ENCODE measurements at places on chromosomes 4 and X.

GRCh38 chr4:44996276-44996845 is 270.0 kb upstream of the GNPDA2 start:
- no peak for DNase-seq

- DNase-seq, result no peak
Measured at GRCh38 chr4:97911236-97911906, 231.9 kb downstream of the STPG2 start.

DNA sequence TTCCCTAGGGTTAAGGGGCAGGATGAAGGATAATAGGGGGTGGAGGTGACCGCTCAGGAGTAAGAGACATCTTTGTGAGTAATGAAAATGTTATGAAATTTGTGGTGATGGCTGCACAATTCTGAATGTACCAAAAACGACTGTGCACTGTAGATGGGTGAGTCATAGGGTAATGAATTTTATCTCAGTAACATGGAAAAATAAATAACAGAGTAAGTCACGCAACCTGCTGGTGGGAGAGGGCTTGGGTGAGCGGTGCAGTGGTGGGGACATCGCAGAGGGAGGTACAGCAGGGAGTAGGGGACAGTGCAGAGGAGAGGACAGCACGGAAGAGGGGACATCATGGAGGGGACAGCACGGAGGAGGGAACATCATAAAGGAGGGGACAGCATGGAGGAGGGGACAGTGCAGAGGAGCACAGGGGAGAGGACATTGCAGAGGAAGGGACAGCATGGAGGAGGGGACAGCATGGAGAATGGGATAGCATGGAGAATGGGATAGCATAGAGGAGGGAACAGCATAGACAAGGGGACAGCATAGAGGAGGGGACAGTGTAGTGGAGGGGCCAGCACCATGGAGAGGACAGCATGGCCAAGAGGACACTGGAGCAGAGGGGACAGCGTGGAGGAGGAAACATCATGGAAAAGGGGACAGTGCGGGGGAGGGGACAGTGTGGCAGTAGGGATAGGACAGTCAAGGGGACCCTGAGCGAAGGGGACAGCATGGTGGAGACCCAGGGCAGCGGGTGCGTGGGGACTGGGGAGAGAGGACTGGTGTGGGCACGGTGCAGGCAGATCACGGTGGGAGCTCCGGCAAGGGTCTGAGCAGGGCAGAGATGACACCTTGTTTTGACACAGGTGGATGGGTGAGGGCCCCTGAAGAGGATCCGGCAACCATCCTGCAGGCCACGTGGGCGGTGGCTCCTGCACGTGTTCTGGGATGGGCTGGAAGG is 68.5 kb upstream of the MXD4 start:
- no peak for DNase-seq

DNA sequence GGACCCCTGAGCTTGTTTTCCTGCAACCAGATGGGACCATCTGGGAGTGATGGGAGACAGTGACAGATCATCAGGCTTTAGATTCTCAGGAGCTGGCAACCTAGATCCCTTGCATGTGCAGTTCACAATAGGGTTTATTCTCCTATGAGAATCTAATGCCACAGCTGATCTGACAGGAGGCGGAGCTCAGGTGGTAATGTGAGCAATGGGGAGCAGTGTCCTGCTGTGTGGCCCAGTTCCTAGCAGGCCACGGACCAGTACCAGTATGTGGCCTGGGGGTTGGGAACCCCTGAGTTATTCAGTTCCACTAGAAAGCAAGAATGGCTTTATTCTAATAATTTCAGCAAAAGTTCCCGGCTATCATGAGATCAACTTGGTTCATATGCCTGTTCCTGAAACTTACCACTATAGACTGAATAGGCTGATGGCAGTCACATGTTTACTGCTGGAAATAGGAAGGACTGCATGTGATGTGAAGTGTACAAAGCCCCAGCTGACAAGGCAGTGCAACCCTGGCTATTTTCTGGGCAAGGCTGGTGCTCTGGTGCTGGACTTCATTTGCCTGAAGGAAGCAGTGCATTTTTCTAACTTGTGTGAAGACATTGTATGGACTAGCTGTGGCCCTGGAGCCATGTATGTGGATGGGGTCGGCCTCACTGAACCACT is 107.2 kb downstream of the SPRY1 start:
- no peak for DNase-seq

DNA sequence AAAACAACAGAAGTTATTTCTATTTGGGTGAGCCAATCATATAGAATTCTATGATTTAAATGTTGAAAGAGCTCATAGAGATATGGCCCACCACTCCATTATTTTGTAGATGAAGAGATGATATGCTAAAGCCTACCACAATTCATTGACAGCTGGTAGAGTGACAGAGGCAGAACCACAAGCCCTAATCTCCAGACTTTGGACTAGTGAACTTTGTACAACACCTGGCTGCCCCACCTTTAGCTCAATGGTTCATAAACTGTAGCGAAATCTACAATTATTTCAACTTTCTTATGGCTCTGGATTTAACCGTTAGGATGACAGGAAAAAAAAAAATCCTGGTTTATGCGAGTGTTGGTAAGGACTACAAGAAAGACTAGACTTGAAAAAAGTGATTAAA is 50.9 kb downstream of the PRKG2 start:
- DNase-seq, result no peak

DNA sequence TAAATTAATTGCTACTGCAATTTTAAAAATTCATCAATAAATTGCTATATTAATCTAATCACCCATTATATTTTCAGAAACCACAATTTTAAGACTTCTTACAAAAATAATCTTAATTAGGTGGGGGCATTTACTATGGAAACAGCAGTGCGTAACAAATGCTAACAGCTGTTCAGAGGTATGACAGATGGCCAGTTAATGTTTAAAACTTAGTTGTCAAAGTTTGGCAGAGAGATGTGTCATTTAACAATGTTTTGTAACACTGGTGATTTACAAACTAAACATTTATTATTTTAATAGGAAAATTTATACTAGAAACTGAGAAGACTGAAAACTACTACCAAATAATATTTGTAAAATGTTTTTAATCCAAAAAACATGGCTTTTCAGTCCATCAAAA is 85.2 kb upstream of the GPR34 start:
- no peak for DNase-seq

GRCh38 chr4:152089584-152089983 is 328.8 kb upstream of the GATB start:
- DNase-seq, result no peak

DNA sequence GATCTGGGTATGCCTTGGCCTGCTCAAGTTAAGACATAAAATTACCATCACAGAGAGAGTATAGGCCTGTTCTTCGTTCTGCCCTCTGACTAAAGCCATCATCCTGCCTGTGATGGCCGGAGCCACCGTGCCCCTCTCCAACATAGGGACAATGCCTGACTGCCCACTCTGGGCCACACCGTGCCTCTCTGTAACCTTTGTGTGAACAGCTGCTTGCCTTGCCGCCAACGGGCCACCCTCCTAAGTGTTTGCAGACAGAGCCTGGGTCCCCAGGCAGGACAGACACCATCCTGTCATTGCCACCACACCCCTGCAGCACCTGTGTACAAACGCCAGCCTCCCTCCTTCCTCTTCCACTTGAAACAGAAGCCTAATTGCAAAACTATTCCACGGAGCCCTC is 298.7 kb upstream of the TENM3 start:
- no peak for DNase-seq

GRCh38 chr4:177190995-177191580 is 118.6 kb upstream of the NEIL3 start:
- no peak for DNase-seq

DNA sequence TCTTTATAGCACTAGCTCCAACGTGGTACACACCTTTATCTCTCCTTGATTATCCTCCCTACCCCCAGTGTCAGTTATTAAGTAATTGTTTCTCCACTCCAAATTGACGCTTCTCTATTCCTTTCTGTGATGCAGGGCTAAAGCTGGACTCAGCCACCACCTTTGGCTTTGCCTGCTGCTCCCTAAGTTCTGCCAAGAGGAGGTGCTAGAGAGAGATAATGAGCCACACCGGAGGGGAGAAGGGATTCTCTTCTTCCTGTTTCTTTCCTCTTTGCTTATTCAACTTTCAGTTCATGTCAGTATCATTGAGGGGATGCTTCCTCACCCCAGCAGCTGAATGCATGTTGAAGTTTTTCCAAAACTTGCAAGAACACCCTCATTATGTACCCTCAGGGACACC is 176.5 kb downstream of the GBA3 start:
- no peak for DNase-seq

DNA sequence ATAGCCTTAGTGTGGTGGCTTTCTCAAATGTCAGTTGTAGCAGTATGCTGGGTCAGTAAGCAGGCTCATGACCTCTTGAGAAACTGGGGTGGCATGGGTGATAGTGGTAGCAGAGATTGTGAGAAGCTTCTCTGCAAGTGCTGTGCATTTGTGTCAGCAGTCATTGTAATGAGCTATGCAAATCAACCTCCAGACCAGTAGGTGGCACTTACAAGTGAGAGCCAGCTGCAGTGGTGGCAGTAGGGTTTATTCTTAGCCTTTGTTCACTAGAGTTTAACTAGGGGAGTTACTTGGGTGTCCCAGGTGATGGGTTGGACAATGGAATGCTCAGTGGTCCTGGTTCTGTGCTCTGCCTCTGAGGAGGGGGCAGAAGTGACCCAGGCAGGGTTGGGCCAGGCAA is 818.7 kb downstream of the PCDH7 start:
- no peak for DNase-seq

DNA sequence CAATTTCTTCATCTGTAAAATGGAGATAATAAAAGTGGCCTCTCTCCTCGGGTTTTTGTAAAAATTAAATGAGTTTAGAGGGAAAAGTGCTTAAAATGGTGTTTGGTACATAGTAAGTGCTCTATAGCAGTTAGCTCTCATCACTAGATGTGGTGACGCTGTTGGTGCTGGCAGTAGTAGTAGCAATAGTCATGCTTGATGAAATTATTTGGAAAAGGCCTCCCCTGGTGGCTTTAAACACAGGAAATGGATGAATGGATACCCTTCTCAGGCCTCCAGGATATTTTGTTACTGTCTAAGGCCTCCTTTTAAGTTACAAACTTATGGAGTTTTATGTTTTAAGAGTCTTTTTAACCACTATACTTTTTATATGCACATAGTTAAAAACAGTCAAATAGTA is 142.9 kb downstream of the CBR4 start:
- no peak for DNase-seq

DNA sequence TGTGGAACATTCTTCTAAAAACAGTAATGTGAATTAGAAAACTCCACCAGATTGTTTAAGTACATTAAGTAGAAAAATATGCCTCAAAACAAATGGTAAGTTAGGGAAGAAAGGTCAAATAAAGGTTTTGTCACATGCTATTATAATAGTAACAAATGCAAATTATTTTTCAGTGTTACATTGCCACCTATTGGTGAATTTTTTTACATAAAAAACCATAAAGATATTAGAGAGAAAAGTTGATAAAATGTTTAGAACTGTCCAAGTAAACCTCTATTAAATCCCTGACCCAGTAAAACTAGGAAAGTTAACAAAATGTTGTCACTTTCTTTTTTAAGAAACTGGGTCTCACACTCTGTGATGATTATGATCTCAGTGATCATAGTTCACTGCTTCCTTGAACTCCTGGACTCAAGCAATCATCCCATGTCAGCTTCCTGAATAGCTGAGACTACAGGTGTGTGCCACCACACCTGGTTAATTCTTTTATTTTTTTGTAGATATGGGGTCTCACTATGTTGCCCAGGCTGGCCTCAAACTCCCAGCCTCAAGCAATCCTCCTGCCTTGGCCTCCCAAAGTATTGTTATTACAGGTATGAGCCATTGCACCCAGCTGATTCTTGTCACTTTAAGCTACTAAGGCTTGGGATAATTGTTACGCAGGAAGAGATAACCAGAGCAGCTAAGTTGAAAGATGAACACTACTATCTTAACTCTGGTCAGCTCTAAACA is 157.6 kb downstream of the ATRX start:
- no peak for DNase-seq

DNA sequence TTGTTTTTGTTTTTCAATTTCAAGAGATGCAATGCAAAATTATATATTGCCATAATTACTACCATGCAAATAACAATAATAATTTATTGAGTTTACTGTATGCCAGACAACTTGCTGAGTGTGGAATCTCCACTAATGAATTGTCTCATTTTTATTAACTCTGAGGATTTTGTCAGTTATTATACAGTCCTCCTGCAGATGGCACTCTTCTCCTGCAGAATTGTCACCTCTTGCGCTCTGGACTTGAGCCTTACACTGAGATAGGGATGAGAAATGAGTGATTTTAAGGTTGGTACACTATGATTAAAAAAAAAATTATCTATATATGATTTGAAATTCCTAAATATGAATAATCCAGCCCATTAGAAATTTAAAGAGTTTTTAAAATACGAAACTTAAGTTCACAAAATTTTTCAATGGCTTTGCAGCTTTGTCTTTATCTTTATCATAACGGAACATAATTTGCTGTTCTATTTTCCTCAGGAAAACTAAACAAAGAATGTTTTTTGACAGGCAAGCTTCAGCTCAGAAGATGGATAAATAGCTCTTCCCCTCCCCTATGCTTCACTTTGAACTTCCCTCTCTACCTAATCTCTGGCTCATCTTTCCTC is 12.7 kb upstream of the PAQR3 start:
- peak; percentile 35 for DNase-seq

- DNase-seq, result no peak
Measured at GRCh38 chr4:119897260-119897659, 169.4 kb downstream of the MAD2L1 start.

All from prostate gland (tissue), 2 donors.